ENCODE measurements at places on chromosomes 5 and 9.

- H3K36me3 ChIP-seq, result no peaks in the 10 kb centered on the region
- DNase-seq, result no peak
- no peak overlapping the region for H3K4me3 ChIP-seq
- peaks cover 21% of the 10 kb centered on the region for H3K4me1 ChIP-seq
- no peaks in the 10 kb centered on the region for H3K27me3 ChIP-seq
Measured at GRCh38 chr5:160266044-160266443, 36.7 kb downstream of the FABP6 start.

DNA sequence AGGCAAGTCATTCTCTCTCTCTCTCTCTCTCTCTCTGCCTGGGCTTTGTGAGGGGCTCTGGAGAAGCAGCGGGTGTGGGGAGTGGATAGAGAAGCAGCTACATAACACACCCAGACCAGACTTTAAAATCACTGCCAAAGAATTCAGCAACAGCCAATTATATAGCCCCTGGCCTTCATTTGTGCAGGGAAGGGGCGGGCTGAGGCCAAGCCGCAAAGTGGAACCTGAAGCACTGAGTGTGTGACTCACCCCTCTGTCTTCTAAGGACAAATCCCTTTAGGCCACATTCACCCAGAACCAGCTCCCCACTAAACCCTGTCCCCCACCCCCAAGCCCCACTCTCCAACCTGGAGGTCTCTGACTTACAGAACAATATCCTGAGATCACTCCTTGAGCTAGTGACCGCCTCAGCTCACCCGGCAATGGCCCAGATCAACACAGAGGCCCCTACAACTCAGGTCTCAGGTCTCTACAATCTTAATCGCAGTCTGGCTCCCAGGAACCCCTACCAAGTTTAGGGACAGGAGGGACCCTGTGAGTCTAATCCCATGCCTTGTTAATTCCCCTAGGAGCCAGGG, 6.0 kb downstream of the B4GALT1 start:
- no peaks in the 10 kb centered on the region for H3K36me3 ChIP-seq
- DNase-seq, result peak; percentile 92
- no peak overlapping the region for H3K4me3 ChIP-seq
- peak overlapping the region; percentile 65 for H3K27ac ChIP-seq
- peaks cover 64% of the 10 kb centered on the region for H3K4me1 ChIP-seq

GRCh38 chr9:107810461-107810961, 320.9 kb upstream of the KLF4 start:
- H3K4me1 ChIP-seq, result peaks cover 3% of the 10 kb centered on the region
- H3K36me3 ChIP-seq, result no peaks in the 10 kb centered on the region
- no peak overlapping the region for H3K4me3 ChIP-seq

GRCh38 chr5:109218818-109219217, 191.0 kb downstream of the PJA2 start:
- H3K36me3 ChIP-seq, result no peaks in the 10 kb centered on the region
- H3K4me1 ChIP-seq, result no peaks in the 10 kb centered on the region
- no peaks in the 10 kb centered on the region for H3K27me3 ChIP-seq
- no peak for DNase-seq
- H3K27ac ChIP-seq, result no peak overlapping the region
- H3K4me3 ChIP-seq, result no peak overlapping the region

GRCh38 chr5:177382423-177383029, 1.7 kb upstream of the SLC34A1 start:
- no peaks in the 10 kb centered on the region for H3K36me3 ChIP-seq
- peaks cover 24% of the 10 kb centered on the region for H3K27me3 ChIP-seq
- no peak for DNase-seq
- no peak overlapping the region for H3K27ac ChIP-seq

GRCh38 chr5:95075111-95075510, 209.8 kb downstream of the MCTP1 start:
- DNase-seq, result no peak
- H3K27ac ChIP-seq, result no peak overlapping the region
- no peaks in the 10 kb centered on the region for H3K4me1 ChIP-seq
- no peaks in the 10 kb centered on the region for H3K36me3 ChIP-seq
- no peaks in the 10 kb centered on the region for H3K27me3 ChIP-seq

- no peaks in the 10 kb centered on the region for H3K36me3 ChIP-seq
- H3K4me3 ChIP-seq, result no peak overlapping the region
- no peaks in the 10 kb centered on the region for H3K27me3 ChIP-seq
- no peak overlapping the region for H3K27ac ChIP-seq
- no peaks in the 10 kb centered on the region for H3K4me1 ChIP-seq
- DNase-seq, result no peak
Measured at GRCh38 chr9:4177970-4178758, 121.7 kb downstream of the GLIS3 start.

DNA sequence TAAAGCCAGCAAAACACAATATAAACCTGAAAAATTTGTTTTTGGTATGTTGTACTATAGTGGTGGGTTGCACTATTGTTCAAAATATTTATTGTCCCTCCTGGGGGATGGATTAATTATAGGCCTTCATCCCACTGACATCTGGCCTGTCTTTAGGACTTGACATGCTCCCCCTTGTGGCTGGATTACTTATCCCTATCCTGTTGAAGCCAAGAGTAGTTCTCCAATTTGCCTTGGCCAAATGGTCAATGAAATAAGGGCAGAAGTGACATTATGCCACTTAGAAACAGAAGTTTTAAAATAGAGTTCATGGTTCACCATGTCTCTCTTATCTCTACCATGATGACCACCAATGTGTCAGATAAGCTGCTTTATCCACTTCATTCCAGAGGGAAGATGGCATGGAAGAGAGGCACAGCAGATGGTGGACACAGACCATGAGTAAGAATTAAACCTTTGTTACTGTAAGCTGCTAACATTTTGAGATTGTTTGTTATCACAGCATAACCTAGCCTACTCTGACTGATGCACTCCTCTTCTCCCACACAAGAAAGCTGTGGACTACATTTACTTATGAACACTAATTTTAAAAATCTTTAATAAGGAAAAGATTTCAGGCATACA, 29.2 kb upstream of the ARHGEF28 start:
- H3K4me3 ChIP-seq, result no peak overlapping the region
- no peaks in the 10 kb centered on the region for H3K4me1 ChIP-seq
- no peaks in the 10 kb centered on the region for H3K27me3 ChIP-seq
- peak; percentile 45 for DNase-seq
- H3K36me3 ChIP-seq, result no peaks in the 10 kb centered on the region

GRCh38 chr9:115606838-115607237, 488.9 kb upstream of the TNC start:
- no peaks in the 10 kb centered on the region for H3K36me3 ChIP-seq
- H3K4me3 ChIP-seq, result no peak overlapping the region
- H3K27me3 ChIP-seq, result no peaks in the 10 kb centered on the region
- no peaks in the 10 kb centered on the region for H3K4me1 ChIP-seq

GRCh38 chr9:129574911-129575585, 45.9 kb downstream of the C9orf50 start:
- DNase-seq, result no peak
- no peaks in the 10 kb centered on the region for H3K27me3 ChIP-seq
- H3K4me1 ChIP-seq, result peaks cover 6% of the 10 kb centered on the region
- no peak overlapping the region for H3K27ac ChIP-seq

- no peaks in the 10 kb centered on the region for H3K27me3 ChIP-seq
- no peaks in the 10 kb centered on the region for H3K36me3 ChIP-seq
- DNase-seq, result no peak
- no peak overlapping the region for H3K4me3 ChIP-seq
- no peak overlapping the region for H3K27ac ChIP-seq
Measured at GRCh38 chr5:82339792-82340191, 61.6 kb upstream of the RPS23 start.

DNA sequence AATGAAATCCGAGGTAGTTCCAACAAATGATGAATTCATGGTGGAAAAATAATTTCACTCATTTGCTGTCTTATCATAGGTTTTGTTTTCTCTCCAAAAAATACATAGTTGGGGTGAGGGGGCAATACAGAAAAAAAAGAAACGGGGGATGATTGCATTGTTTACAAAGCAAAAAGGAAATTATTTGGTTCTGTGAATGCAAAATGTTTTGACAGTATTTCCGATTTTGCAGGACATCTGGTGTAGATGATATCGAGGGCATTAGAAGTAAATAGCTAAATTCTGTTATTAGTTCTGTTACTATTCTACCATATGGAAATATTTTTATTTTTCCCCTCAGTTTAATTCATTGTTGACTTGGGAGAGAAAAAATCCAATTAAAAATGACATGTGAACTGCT, 201.7 kb downstream of the MARCHF11 start:
- no peaks in the 10 kb centered on the region for H3K4me1 ChIP-seq
- H3K27me3 ChIP-seq, result no peaks in the 10 kb centered on the region
- no peak for DNase-seq
- no peak overlapping the region for H3K4me3 ChIP-seq

DNA sequence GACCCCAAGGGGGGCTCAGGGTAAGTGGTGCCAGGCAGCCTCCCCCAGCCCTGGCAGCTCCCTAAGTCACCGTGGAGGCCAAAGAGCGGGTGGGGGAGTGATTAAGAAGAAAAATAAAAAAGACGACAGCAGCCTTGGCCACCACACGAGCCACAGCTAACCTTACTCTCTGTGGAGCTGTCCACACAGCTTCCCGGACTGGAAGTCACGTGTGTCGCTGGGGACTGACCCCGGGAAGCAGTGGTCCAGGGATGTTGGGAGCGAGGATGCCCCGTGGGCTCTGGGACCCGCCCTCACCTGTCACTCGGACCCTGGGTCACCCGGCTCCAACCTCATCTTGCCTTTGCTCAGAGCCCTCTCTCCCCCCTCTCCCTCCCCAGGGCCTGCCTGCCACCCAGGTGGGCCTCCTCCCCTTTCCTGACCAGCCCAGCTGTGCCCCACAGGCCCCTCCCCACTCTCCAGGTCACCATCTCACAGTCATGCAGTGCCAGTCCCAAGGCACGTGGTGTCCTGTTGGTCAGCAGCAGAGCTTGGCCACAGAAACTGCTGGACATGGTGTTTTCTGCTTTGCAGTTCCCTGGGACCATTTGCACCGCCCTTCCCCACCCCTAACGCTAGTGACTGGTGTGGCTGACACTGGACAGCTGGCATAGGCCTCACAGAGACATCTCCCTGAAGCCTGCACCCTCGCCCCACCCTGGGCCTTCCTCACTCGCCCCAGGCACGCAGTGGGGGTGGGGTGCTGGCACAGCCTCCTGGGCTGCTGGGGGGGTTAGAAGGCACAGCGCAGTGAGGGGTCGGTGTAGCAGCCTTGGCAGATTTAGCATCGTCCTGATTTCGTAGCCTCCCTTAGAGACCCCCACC, 9.8 kb upstream of the EXOC3 start:
- H3K27ac ChIP-seq, result no peak overlapping the region
- H3K4me3 ChIP-seq, result no peak overlapping the region
- H3K27me3 ChIP-seq, result no peaks in the 10 kb centered on the region
- no peak for DNase-seq

- no peak overlapping the region for H3K4me3 ChIP-seq
- peaks cover 8% of the 10 kb centered on the region for H3K27me3 ChIP-seq
- no peaks in the 10 kb centered on the region for H3K36me3 ChIP-seq
- no peaks in the 10 kb centered on the region for H3K4me1 ChIP-seq
- H3K27ac ChIP-seq, result no peak overlapping the region
Measured at GRCh38 chr9:72758944-72759343, 193.9 kb downstream of the ALDH1A1 start.

GRCh38 chr9:88993871-88994460, 2.7 kb downstream of the S1PR3 start:
- H3K27me3 ChIP-seq, result no peaks in the 10 kb centered on the region
- H3K27ac ChIP-seq, result no peak overlapping the region
- no peaks in the 10 kb centered on the region for H3K4me1 ChIP-seq
- H3K36me3 ChIP-seq, result no peaks in the 10 kb centered on the region
- no peak overlapping the region for H3K4me3 ChIP-seq

GRCh38 chr9:21806644-21807043, 4.2 kb downstream of the MTAP start:
- no peak overlapping the region for H3K4me3 ChIP-seq
- H3K4me1 ChIP-seq, result no peaks in the 10 kb centered on the region
- H3K36me3 ChIP-seq, result peaks cover 42% of the 10 kb centered on the region
- no peak for DNase-seq

GRCh38 chr9:117957267-117957666, 253.1 kb downstream of the TLR4 start:
- no peaks in the 10 kb centered on the region for H3K36me3 ChIP-seq
- DNase-seq, result no peak

GRCh38 chr5:4720831-4721230, 419.3 kb upstream of the ADAMTS16 start:
- no peaks in the 10 kb centered on the region for H3K27me3 ChIP-seq
- DNase-seq, result no peak
- H3K4me3 ChIP-seq, result no peak overlapping the region
- no peaks in the 10 kb centered on the region for H3K36me3 ChIP-seq
- no peaks in the 10 kb centered on the region for H3K4me1 ChIP-seq

DNA sequence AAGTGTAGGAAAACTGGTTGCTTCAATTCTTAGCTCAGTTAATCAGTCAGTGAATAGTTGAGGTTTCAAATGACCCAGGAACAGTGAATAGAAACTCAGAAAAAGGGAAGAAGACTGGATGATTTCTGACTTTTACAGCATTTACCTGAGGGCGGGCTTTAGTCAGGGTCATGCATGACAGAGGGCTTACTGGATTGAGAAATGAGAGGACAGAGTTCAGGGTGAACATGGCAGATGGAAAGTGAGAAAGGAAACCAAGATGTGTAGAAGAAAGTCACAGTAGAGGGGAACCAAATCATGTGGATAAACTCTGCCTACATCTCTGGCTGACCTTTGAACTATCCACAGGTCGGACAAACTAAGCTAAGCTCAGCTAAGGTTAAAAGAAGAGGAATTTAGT, 596.0 kb downstream of the SEMA5A start:
- no peaks in the 10 kb centered on the region for H3K4me1 ChIP-seq
- H3K27me3 ChIP-seq, result no peaks in the 10 kb centered on the region
- no peaks in the 10 kb centered on the region for H3K36me3 ChIP-seq
- H3K4me3 ChIP-seq, result no peak overlapping the region
- no peak for DNase-seq
- H3K27ac ChIP-seq, result no peak overlapping the region

DNA sequence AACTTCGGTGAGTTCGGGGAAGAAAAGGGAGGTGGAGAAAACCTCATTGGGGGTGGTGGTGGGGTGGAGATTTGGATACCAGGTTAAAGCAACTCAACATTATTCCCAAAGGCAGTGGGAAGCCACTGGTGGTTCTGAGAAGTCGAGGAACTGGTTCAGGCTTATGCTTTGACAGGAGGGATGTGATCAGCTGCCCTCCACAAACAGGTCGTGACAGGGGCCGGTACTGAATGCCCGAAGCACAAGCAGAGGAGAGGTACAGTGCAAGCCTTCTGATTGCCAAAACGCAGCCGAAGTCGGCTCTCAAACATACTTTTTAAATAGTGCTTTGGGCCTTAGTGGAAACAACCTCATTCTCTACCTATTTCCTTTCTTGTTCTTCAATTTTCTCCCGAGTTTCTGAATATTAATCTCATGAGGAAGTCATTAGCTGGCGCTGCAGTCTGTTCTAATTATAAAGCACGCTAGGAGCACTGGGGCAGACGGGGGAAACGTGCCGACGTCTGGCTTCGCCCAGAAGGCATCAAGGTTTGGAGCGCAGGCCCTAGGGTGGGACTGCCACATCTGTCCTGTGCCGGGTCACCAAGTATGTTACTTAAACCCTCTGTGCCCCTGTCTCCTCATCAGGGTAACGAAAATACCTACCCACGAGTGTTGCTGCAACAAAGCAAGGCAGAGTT, 27.3 kb downstream of the SHB start:
- no peaks in the 10 kb centered on the region for H3K36me3 ChIP-seq
- no peak overlapping the region for H3K27ac ChIP-seq
- H3K4me3 ChIP-seq, result no peak overlapping the region

- H3K36me3 ChIP-seq, result no peaks in the 10 kb centered on the region
- no peaks in the 10 kb centered on the region for H3K27me3 ChIP-seq
- DNase-seq, result no peak
Measured at GRCh38 chr5:68233075-68233474, 17.5 kb downstream of the PIK3R1 start.

GRCh38 chr5:109709225-109709624, 19.5 kb downstream of the MAN2A1 start:
- H3K4me1 ChIP-seq, result peaks cover 9% of the 10 kb centered on the region
- no peak overlapping the region for H3K27ac ChIP-seq
- no peak overlapping the region for H3K4me3 ChIP-seq
